Right kidney (tissue), 9 donors: ENCODE measurements at places on chromosomes 1 and 21.

GRCh38 chr1:8495928-8496401, 178.1 kb downstream of the SLC45A1 start:
- DNase-seq = no peak

GRCh38 chr1:93988634-93989350, 79.6 kb upstream of the GCLM start:
- no peak for DNase-seq

GRCh38 chr21:25582888-25583287, 24.4 kb downstream of the MRPL39 start:
- no peak for DNase-seq

GRCh38 chr1:28512058-28512611, 6.3 kb downstream of the RCC1 start:
- no peak for DNase-seq

DNA sequence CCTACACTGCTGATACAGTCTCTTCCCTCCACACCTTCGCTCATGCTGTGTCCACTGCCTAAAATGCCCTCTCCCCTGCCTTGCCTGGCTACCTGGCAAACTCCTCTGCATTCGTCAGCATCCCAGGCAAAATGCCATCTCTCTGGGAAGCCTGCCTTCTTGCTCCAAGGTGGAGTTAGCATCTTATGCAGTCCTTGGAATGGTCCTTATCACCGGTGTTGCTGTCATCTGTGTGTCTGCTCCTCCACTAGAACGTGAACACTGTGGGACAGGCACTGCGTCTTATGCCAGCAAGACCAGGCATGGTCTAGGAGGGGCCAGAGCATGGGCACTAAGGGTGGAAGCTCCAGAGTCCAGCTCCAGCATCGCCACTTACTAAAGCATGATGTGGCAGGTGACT, 211.8 kb downstream of the MATN1 start:
- DNase-seq = no peak

DNA sequence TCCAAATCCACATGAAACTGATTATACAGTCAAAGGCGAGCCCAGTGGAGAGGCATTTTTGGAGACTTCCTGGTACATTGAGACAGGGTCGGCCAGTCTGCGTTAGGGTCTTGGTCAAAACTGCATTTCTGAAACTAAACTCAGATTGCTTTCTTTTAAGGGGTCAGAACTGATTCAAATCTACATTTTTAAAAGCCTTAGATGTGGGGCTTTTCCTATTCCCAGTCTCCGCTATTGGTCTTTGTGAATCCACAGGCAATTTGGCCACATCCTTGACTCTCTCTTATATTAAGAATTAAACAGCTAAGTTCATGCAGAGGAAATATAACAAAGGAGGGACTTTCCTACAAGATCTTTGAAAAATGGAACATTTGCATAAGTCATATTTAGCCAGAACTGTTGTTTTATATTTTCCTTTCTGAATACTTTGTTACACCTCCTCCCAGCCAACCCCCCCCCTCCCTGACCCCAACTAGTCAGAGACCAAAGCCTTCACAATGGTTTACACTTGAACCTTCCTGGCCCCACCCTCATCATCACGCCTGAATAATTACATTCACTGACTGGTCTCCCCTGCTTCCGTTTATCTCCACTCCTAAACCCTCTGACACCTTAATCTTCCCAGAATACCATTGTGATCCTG, 30.9 kb downstream of the SELL start:
- no peak for DNase-seq

- DNase-seq = no peak
Observed at GRCh38 chr1:85467929-85468540, 3.1 kb upstream of the DDAH1 start.
